Activated naive CD4-positive, alpha-beta T cell treated with anti-CD3 and anti-CD28 coated beads, Interleukin-2, amount 50 U/mL, for 72 hours (primary cell): ENCODE measurements at places on chromosomes 4 and X.

GRCh38 chr4:1351854-1352566, 5.0 kb downstream of the UVSSA start:
- peak; percentile 87 for DNase-seq

DNA sequence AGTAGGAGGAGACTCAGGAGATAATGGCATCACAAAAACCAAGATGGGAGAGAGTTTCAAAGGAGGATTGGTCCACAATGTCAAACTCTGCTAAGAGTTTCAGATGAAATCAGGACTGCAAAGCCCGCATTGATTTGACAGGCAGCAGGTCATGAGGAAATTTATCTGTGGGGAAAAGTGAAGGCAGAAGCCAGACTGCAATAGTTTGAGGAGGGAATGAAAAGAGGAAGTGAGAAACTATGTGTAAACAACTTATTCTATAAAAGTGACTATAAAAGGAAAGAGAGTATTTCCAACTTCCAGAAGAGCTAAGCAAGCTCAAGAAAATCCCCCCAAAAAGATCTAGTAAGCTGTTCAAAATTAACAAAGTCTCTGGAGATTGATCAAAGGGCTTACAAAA, 66.3 kb upstream of the DGKK start:
- no peak for DNase-seq

- no peak for DNase-seq
Measured at GRCh38 chrX:40152173-40152711, 54.5 kb upstream of the BCOR start.

- DNase-seq = no peak
Measured at GRCh38 chrX:9171841-9172463, 138.0 kb upstream of the FAM9B start.

DNA sequence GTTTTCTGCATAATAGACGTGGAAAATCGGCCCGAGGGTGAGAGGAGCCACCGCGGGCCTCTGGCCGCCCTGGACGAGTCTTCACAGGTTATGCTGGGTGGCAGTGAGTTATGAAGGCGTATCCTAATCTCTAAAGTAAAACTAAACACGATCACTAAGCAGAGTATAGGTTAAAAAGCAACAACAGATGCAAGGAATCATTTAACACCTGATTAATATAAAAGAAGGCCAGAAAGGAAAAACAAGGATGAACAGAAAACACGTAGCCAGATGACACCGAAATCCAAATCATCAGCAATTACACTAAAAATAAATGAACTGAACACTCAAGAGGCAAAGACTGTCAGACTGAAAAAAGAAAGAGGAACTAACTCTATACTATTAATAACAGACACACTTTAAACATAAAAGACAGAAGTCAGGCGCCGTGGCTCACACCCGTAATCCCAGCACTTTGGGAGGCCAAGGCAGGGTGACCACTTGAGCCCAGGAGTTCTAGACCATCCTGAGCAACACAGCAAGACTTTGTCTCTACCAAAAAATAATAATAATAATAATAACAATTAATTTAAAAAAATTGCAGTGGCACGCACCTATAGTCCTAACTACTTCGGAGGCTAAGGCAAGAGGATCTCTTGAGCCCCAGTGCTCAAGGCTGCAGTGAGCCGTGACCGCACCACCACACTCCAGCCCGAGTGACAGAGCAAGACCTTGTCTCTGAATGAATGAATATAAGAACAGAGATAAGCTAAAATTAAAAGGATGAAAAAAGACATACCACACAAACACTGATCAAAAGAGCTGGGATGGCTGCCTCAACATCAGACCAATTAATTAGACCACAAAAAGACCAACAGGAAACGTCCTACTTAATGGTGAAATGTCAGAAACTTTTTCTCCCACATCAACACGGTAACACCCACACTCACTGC, 30.0 kb downstream of the CTBP1 start:
- DNase-seq = no peak
